ENCODE measurements at places on chromosomes 4 and X. TPM values are rescaled to one million over a fixed set of nuclear protein-coding genes. Genes with fewer than 3 reads are reported as not detected.

GRCh38 chrX:71998836-71999509 lies 88.3 kb downstream of the NHSL2 start:
- no peak for DNase-seq

- no peak for DNase-seq
Measured at GRCh38 chr4:150207871-150208270, 129.6 kb downstream of the DCLK2 start.

- no peak for DNase-seq
Measured at GRCh38 chr4:57051524-57051923, 58.7 kb downstream of the IGFBP7 start.

The HTRA3 gene
- total RNA-seq: 147 TPM

The CLCN5 gene
- 6.6 TPM for total RNA-seq

DNA sequence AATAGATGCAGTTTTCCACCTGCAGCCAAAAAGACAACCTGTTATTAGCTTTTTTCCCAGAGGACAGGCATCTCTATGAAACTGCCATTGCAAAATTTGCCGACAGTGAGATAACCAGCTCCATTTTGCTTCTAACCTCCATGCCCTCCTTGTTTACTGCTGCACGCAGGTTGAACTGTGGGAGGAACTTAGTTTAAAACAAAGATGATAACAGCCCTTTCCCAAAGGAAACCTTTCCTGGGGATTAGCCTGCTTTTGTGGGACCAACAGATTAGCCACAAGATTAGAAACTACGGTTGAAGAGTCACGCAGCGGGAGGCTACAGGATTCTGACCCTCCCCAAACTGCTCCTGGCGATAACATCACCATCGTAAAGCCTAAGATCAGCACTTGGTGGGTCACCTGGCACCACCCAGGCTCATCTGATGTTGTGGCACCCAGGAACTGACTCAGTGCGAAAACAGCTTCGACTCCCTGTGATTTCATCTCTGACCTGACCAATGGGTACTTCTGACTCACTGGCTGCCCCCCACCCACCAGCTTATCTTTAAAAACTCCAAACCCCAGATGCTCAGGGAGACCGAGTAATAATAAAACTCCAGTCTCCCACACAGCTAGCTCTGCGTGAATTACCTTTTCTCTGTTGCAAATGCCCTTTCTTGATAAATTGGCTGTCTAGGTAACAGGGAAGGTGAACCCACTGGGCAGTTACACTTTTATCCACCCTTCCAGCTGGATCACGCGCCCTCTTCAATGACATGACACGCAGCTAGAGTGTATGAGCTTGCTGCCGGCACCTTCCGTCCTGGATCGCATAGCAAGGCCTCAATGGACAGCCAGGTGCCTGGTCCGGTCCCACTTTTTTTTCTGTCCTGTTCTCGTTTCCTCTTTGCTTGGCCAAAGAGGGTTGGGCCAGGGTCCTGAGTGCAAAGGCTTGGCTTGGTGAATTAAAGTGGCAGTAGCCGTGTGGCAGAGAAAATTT lies 27.2 kb downstream of the NOP14 start:
- DNase-seq: peak; percentile 25

The INPP4B gene
- total RNA-seq: 6.6 TPM

- DNase-seq: no peak
Measured at GRCh38 chrX:70907900-70908299, 611 bp downstream of the TEX11 start.

DNA sequence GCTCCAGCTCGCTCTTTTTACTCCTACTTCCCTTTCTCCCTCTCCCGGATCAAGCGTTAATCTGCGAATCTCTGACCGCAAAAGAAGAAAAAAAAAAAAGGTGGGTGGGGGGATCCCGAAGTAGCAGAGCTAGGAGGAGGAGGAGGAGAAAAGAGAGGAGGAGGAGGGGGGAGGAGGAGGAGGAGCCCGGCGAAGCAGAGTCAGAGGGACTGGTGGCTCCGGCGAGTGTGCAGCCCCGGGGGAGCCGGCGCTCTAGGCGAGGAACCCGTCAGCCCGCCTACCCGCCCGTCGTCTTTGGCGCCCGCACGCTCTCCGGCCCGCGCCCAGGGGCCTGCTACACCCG lies at the start of gene NHSL2:
Gene NHSL2, plus strand, starts transcription at position 203 of the 343 bp plus-strand sequence.
- no peak for DNase-seq

The INTS6L gene
- 5.8 TPM for total RNA-seq

GRCh38 chr4:110122201-110122600 lies 76.2 kb downstream of the ELOVL6 start:
- no peak for DNase-seq

The NPY2R gene
- 0.16 TPM for total RNA-seq

GRCh38 chrX:30674799-30675198 lies 21.6 kb downstream of the GK start:
- no peak for DNase-seq

GRCh38 chr4:128768373-128768996 lies 41.0 kb upstream of the JADE1 start:
- no peak for DNase-seq

The KLHL4 gene
- 5.5 TPM for total RNA-seq

DNA sequence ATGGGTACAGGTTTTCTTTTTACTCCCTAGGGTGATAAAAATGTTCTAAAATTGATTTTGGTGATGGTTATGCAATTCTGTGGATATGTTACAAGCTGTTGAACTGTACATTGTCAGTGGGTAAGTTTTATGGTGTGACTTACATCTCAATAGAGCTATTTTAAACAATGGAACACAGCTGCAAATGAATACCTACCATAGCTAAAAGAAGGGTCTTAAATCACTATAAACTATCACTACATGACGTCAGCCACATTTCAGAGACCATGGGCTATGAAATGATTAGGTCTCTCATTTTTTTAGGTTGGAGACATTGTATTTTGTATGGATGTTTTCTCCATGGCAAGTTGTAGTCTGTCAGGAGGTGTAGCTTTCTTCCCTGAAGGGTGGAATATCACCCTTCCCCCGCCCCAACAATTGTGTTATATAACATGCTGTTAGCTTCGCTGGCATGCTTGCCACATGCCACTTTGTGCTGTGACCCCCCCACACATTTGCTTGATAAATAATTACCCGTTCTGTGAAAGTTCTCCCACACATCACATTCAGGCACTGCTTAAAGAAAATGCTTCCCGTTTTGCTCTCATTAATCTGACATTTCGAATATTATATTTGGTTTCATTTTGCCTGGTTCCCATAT lies 159.7 kb downstream of the ARHGAP10 start:
- no peak for DNase-seq

The C4orf50 gene
- not detected for total RNA-seq

The PHOX2B gene
- not detected for total RNA-seq

DNA sequence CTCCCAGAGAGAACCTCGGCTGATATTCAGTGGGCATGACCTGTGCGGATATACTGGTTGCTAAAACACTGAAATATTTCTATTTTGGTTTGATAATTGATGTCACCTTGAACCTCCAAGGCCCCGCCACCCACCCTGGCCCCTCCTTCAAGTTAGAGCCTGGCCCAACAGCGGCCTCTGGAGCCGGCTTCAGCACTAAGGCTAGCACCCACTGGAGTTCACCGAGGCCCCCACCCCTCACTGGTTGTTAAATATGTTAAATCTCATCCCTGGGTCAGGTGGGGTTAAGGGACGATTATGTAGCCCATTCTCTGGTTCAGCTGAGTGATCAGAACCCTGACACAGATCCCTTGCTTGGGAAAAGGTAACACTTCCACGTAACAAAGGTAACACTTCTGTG lies 24.3 kb downstream of the SEL1L3 start:
- no peak for DNase-seq

DNA sequence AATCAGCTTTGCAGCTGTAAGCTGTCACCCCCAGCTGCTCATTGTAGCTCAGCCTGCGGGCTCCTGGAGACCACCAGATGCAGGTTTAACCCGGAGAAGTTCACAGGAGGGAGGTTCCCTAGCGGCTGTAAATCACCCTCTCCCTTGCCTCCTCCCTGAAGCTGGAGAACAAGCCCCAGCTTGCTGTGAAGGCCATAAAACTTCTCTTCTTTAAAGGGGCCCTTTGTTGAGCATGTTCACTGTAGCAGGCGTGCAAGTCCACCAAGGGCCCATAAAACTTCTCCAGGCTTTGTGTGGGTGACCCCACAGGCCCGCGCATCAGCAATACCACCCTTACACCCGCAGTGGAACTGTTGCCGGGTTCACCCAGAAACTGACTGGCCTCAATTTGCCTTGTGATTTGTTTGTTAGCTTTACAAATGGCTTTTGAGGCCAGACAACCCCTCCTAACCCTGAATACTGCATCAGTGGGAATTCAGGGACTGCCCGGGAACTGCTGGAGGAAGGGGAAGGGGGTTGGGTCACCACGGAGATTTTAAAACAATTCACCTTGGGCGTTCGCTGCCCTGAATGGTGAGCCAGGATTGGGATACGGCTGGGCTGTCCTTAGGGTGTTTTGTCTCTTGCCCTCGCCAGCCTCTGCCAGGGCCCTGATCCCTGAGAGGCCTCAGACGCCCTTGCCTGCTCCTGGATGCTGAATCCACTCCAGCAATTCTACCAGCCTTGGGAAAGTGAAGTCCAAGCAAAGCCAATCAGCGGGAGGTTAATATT lies 49.5 kb upstream of the ATP6AP2 start:
- DNase-seq: no peak

GRCh38 chrX:1011691-1012283 lies 200.7 kb downstream of the CRLF2 start:
- DNase-seq: no peak

DNA sequence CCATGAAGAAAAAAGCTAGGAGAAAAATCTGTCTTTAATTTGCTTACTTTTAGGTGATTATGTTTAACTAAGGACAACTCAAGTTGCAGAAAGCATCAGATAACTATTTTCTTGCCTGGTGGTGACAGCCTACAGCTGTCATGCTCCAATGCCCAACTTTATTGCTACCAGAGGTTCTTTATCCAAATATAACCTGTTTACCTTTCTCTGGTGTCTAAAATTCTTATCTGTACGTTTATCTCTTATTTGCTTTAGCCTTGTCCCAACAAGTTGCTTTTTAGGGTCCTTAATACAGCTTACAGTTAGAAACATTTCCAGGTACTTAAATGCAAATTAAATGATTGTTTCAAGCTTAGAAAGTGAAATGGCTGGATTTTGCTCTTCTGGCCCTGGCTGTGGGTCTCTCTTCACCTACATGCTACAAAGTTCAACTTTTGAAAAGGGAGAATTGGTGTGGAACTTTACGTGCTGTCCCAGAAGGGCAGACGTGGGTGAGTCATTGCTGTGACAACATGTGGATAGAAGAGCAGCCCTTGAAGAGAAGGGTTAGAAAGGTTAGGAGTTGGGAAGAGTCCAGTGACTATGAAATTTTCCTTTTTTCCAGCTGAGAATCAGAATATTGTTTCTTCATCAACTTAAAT lies 60.7 kb downstream of the HPGD start:
- DNase-seq: no peak

GRCh38 chr4:145679991-145680455 lies at the start of gene C4orf51:
Gene C4orf51 (plus strand): TSS chr4:145680146. CDS start chr4:145680204, 58 bp downstream.
- no peak for DNase-seq

DNA sequence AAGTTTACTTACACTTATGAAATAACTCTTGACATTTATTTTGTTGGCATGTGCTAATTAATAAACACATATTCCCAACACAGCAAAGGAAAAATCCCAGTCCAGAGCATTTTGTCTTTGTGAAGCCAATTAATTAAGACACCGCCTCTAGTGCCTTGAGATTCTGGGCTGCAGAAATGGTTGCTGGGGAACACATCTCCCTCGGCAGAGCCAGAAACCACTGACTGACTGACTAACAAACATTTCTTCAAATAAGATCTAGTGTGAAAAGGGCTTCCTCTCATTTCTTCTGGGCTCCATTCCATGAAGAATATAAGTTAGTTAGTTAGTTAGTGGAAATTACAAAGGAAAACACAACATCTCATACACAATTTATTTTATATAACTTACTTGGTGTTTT lies 28.4 kb upstream of the NAP1L5 start:
- DNase-seq: no peak

GRCh38 chrX:29431895-29432294 lies 783.5 kb upstream of the MAGEB2 start:
- DNase-seq: no peak

The CLGN gene
- 0.48 TPM for total RNA-seq

DNA sequence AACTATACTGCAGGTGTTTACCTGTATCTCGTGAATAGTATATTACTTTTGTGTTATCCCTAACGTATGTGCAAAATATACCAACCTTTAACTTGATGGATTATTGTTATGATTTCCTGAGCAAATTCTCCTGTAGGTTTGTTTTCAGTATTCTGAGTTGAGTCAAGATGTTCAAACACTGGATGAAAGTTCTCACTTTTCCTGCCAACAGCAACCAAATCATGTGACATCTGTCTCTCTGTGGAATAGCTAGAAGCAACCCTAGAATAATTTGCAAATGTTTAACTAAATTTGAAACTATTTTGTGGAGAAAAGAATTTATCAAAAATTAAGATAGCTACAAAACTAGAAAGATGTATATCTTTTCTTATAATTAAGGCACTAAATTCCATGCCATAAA lies 35.6 kb downstream of the BCLAF3 start:
- DNase-seq: no peak

DNA sequence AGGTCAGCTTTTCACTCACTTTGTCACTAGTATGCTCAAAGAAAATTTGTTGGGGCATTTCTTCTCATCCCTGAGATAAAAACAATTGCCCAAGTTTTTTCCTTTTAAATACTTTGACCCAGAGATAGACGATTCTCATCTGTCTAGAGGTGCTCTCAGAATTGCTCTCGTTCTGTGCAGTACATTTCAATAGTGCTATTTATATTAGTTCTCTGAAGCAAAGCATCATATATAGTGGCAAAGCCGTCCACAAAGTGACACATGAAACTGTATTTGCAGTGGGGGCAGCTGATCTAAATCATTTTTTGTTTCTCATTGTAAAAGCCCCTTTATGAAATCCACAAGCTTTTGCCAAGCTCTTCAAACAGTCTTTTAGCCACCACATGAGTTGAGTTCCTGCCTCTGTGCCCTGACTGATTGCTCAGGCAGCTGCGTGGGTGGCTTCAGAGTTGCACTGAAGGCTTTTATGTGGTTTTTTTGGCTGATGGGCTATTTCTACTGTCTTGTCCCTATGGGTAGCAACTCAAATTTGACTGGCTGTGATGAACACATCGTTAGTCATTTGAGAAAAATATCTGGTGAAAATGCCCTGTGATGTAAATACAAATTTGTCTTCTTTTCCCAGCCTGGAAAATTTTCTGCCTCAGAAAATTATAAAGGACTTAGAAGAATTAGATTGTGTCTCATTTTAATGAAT lies 119.1 kb upstream of the OTUD4 start:
- no peak for DNase-seq

DNA sequence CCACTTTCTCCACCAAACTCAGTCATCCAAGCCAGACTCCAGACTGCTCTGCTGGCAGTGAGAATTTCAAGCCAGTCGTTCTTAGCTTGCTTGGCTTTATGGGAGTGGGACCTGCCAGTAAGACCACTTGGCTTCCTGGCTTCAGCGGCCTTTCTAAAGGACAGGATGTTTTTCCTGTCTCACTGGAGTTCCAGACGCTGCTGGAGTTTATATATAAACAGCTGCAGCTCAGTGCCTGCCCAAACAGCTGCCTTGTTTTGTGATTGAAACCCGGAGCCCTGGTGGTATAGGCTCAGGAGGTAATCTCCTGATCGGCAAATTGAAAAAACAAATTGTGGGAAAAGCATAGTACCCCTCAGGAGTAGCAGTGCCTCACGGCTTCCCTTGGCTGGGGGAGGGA lies 1165.8 kb upstream of the ADGRL3 start:
- no peak for DNase-seq

GRCh38 chr4:7984286-7984925 lies 44.7 kb upstream of the AFAP1 start:
- no peak for DNase-seq

The PDCL2 gene
- total RNA-seq: not detected
